ENCODE measurements at places on chromosomes 13 and 19.

GRCh38 chr19:3535235-3535535 is 3.8 kb upstream of the TEKTIP1 start:
- DNase-seq: no peak

DNA sequence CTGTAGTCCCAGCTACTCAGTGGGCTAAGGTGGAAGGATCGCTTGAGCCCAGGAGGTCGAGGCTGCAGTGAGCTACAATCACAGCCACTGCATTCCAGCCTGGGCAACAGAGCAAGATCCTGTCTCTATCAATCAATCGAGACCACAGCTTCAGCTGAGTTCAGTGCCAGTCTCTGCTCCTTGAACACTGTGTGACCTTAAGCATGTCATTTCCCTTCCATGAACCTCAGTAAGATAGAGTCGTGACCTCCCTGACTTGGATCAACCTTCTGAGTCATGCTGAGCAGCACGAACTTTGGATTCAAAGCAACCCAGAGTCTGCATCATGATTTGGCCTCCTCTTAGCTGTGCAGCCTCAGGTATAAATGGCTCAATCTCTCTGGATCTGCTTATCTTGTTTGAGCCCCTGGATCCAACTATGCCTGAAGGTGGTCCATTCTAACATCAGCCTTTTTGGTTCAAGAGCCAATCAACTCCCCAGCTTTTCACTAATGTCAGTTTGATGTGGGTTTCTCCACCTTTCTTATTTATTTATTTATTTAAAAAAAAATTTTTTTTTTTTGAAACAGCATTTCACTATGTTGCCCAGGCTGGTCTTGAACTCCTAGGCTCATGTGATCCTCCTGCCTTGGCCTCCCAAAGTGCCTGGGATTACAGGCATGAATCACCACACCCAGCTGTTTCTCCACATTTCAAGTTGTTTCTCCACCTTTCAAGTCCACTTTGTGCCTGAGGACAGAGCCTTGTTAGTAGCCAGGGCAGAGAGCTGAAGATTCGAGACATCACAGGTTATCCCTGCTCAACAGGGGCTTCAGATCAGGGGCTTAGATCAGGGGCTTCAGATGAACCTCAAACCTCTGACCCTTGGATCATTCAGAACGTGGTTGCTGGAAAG is 26.4 kb downstream of the PTPRS start:
- no peak for DNase-seq

- peak; percentile 63 for DNase-seq
These were observed 53.2 kb downstream of the GPR12 start for GRCh38 chr13:26707122-26708006.

- DNase-seq: no peak
These were observed 26.4 kb upstream of the EHD2 start for GRCh38 chr19:47686679-47687450.

GRCh38 chr13:97212004-97212403 is 10.1 kb upstream of the MBNL2 start:
- no peak for DNase-seq

DNA sequence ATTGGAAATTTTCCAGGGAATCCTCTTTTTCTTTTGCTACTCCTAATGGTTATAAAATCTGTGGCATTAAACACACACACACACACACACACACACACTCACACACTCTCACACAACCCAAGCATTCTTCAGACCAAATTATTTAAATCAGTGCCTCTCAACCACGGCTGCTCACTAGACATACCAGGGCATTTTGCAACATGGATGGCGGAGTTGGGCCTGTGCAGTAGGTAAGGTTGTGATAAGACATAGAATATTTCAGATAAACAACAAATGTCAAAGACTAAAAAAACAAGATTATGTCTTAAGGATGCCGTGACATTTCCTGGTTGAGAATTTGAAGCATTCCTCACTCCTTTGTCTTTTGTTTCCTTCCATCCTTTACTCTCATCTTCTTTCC is 443.1 kb downstream of the MYO16 start:
- no peak for DNase-seq

DNA sequence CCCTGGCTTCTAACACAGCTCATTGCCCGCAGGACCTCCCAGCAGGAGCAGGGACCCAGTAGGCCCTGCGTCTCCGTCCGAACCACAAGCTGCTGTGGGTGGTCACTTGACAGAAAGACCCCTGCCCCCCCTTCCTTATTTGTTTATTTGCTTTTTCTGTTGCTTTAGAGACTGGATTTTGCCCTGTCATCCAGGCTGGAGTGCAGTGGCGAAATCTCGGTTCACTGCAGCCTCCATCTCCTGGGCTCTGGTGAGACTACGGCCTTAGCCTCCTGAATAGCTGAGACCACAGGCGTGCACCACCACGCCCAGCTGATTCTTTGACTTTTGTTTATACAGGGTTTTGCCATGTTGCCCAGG is 7.6 kb upstream of the PTBP1 start:
- no peak for DNase-seq

GRCh38 chr13:58994777-58995176 is 1169.0 kb downstream of the DIAPH3 start:
- peak; percentile 25 for DNase-seq

- DNase-seq: no peak
These were observed 246.1 kb upstream of the DACH1 start for GRCh38 chr13:72113076-72113475.

DNA sequence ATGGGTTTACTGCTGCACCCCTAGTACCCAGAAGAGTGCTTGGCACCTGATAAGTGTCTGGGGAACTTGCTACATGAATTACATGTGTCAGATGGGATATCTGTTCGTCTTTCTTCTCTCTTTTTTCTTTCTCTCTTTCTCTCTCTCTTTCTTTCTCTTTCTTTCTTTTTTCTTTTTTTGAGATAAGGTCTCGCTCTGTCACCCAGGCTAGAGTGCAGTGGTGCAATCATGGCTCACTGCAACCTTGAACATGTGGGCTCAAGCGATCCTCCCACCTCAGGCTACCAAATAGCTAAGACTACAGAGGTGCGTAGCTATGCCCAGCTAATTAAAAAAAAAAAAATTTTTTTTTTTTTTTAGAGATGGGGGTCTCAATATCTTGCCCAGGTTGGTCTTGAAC is 6.1 kb downstream of the CADM4 start:
- no peak for DNase-seq

- no peak for DNase-seq
These were observed 18.3 kb upstream of the DHRS12 start for GRCh38 chr13:51822106-51822815.

DNA sequence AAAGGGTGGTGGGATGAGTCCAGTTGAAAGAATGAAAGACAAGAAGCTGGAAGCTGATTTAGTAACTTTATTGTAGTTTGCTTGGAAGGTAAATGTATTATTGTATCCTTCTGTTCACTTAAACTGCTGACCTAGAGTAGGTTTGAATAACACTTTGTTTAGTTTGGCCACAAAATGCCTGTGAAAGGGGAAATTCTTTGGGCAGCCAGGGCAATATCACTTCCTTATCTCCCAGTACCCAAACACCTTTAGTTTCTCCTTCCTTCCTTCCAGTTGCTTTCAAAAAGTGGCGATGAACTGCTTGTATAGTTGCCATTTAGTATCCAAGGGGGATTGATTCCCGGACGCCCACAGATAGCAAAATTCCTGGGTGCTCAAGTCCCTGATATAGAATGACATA is 120.1 kb downstream of the PAN3 start:
- DNase-seq: no peak

DNA sequence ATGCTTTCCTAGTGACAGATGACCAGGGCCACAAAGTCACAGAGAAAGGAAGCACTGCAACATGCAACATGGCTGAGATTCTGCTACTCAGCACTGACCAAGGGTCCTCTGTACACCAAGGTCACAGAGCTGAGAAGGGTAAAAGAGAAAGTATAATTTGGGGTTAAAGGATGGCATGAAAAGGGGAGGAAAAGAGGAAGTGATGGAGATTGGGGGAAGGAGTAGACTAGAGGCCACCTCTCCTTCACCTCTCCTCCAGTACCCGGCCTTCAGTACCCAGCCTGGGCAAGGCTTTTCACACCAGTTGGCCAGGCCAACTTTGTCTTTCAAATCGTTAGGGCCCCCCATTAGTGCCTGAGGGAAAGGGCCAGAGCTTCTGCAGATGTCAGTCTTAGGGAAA is 6.3 kb upstream of the RPS19 start:
- no peak for DNase-seq

- no peak for DNase-seq
These were observed 200.3 kb downstream of the LMO7 start for GRCh38 chr13:75836441-75836840.

GRCh38 chr13:88369866-88370265 is 698.7 kb downstream of the SLITRK5 start:
- DNase-seq: no peak

- no peak for DNase-seq
These were observed 646.5 kb upstream of the SLITRK6 start for GRCh38 chr13:86445672-86446071.

GRCh38 chr13:76715621-76716020 is 170.6 kb downstream of the KCTD12 start:
- DNase-seq: no peak

GRCh38 chr13:29548722-29549121 is 46.8 kb downstream of the SLC7A1 start:
- DNase-seq: no peak

GRCh38 chr13:91181892-91182291 is 165.6 kb upstream of the MIR17HG start:
- no peak for DNase-seq

- no peak for DNase-seq
These were observed 1215.5 kb upstream of the PCDH20 start for GRCh38 chr13:62631124-62631523.

- peak; percentile 50 for DNase-seq
These were observed 595 bp downstream of the ZNF440 start for GRCh38 chr19:11814700-11815035.

DNA sequence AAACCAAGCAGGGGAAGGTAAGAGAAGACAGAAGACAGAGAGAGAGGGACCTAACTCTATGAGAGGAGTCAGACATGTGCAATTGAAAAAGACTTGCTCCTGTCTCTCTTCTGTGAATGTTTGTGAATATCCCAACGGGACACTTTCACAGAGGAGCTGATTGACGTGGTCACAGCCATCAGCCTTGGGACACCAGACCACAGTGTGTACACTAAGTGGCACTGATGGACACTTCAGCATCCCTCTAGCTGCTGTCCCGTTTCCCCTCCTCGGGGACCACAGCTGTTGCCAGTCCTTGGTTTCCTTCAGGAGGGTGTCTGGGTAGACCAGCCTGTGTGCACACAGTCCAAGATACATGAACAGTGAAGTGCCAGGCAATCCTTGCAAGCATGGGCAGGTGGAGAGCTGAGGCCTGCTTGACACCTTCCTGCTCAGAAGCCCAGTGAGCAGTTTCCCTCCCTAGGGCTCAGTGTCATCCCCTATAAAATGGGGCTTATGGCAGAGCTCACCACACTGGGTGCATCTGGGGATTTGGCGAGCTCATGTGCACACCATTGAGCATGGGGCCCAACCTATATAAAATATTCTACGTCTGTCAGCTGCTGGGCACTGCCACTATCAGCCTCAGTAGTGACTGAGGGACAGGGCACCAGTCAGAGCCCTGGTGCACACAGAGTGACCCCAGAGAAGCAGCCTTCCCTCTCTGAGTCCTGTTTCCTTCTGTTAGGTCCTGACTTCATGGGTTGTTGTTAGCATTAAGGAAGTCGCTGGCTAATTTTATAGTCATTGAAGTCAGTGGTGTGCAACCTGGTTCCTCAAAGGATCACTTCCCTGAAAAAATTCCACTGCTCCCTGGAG is 4.3 kb upstream of the USF2 start:
- DNase-seq: peak; percentile 37

DNA sequence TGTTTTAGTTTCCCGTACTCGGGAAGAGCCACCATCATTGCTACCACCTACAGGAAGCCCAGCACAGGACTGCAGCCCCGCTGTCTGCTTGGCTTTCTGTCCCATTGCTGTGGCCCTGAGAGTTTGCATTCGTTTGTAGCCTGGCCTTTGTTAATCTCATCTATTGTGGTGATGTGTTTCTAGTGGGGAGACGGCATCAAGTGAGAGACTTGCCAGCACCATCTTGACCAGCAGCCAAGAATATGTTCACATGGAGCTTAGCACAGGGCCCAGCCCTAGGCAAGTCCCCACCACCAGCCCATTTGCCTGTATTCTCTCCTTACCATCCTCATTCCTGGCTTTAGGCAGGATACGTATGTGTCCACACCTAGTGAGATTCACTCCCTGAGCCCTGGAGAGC is 17.3 kb upstream of the OVOL3 start:
- DNase-seq: no peak

DNA sequence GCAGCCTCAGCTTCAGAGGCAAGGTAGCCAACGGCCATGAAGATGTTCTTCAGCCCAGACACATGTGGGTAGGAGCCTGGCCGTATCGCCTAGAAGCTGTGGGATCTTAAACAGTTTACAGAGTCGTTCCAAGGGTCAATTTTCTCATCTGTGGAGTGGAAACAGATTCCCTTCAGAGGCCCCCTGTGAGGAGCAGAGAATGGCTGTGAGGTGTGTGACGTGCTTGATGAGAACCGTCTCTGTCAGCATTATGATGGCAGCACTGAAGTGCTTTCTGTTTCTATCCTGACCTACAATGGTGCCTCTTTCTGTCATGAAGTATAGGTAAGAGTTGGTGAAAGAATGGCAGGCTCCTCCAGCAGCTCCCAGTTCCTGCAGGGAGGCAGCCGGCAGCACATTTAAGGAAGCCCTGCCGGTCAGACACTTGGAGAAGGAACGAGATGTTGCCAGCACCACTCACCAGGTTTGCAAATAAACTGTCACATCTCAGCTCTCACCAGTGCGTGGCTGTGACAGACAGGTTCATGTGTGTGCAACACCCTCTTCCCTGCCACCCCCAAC is 277.3 kb downstream of the FOXO1 start:
- DNase-seq: no peak

DNA sequence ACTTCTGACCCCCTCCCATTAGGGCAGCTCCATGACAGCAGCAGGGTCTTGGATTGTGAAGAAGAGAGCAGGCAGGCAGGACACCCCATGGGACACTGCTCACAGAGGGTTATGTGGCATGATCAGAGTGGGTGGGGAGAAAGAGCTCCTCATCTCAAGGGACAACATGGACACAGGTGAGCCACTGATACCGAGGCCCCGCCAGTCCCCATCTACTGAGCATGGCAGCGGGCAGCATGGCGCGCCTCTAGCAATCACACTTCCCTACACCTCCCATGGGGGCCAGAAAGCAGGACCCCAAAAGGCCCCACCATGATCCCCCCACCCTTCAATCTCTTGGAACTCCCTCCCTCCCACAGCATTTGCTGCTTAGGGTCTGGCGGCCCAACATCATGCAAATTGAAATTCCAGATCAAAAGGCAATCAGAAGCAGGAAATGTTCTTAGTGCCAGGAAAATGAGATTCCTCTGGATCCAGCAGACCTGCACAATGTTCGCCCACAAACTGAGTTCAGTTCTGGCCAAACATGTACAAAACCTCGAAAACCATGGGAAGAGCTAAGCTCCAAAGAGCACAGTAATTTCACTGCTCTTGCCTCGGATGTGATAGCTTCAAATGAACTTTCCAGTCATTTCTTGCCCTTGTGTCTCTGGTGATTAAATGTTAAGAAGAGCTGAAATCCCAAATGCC is 14.8 kb downstream of the DOCK9 start:
- no peak for DNase-seq

GRCh38 chr13:99417201-99418102 is 83.8 kb upstream of the TM9SF2 start:
- no peak for DNase-seq

All from Kasumi-1 (cell line).